ENCODE measurements at places on chromosomes 7 and 10.
A peak's percentile ranks its signal among the peaks of the same experiment; 100 is the strongest.

DNA sequence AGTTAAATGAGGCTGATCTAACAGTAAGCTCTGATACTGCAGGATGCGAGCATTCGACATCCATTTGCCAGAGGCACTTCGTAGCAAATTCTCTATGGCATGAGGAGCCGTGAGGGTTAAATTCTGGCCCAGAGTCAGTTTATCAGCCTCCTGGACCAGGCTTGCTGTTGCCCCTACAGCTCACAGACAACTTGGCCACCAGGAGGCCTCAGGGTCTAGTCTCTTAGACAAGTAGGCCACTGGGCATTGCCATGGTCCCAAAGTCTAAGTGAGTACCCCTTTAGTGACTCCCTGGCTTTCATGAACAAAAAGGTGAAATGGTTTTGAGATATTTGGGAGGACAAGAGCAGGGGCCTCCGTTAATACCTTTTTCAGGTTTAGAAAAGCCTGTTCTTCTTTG lies 178.0 kb upstream of the MBL2 start:
- DNase-seq, result no peak

DNA sequence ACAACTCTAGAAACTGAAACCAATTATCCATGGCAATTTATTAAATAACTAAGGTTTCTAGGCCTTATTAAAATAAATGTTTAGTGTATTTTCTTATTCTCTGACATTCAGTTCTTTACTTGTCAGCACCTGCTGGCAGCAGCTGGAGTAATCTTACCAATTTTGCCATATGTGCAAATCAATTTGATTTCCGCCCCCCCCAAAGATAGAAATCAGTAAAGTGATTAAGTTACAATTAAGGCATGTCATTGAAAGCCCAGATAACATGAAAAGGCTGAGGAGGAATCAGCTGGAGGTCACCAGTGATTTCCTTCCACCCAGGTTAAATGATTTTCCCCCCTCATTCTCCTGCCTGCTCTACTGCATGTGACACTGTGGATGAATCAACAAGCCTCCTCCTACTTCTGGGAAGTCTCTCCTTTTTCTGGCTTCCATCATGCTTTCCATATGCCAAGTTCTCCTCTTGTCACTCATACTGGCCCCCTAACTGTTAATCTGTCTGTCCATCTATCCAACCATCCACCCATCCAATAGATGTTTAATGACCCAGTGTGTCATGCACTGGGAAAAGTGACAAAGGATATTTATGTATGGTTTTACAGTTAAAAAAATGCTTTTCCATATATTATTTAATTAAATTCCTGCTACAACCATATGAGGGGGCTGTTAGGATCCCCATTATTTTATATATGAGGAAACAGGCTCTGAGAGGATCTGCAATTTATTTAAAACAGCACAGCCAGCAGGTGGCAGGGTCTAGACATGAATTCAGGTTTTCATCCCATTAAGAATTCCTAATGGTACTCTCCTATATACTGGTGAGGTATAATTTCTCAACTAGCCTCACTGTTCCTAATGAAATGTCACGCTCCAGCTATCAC lies 116.5 kb downstream of the ATXN7L1 start:
- DNase-seq, result peak; percentile 53

- no peak for DNase-seq
Measured at GRCh38 chr7:117152213-117153007, 170.4 kb downstream of the WNT2 start.

- peak; percentile 74 for DNase-seq
Measured at GRCh38 chr7:37765872-37766525, 82.4 kb upstream of the NME8 start.

DNA sequence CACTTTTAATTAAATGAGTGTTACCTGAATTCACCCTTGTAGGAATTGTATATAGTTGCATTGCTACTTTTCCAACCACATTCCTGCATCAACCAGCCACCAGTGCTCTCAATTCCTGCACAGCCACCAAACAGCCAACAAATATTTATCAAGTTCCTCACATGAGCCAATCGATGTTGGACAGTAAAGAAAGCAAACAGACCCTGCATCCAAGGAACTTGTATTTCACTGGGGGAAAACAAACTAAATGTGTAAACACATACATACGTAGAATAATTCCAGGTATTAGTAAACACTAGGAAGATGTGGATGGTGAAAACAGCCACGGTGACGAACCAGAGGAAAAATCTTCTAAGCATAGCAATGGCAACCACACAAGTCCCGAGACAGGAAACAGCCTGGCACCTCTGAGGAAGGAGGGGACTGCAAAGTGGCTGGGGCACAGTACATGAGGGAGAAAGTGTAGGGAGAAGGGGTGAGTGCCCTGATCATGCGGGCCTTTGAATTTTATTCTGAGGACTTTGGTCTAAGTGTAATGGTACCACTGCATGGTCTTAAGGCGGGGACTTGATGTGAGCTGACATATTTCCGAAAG lies 111.2 kb downstream of the XRCC2 start:
- DNase-seq, result no peak

- DNase-seq, result no peak
Measured at GRCh38 chr10:96090463-96090800, 39.7 kb upstream of the ZNF518A start.

- no peak for DNase-seq
Measured at GRCh38 chr7:25297278-25297677, 69.0 kb upstream of the NPVF start.

DNA sequence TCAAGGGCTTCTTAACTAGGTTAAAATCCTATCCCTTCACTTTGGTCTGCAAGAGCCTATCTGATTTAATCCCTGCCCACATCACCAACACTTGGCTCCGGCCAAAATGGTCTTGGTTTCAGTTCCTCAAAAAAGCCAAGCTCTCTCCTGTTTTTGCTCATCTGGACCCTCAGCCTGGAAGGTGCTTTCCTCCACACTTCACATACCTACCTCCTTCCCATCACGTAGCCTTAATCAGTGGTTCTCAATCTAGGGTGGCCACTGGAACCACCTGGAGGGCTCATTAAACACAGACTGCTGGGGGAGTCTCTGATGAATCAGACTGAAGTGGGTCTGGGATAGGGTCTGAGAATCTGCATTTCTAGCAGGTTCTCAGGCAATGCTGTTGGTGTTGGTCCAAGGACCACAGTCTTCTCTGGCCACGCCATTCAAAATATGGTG lies 227.0 kb upstream of the AOAH start:
- DNase-seq, result no peak

- DNase-seq, result no peak
Measured at GRCh38 chr10:104822088-104822487, 181.0 kb downstream of the SORCS3 start.

- DNase-seq, result no peak
Measured at GRCh38 chr7:15839416-15840100, 153.1 kb upstream of the MEOX2 start.

DNA sequence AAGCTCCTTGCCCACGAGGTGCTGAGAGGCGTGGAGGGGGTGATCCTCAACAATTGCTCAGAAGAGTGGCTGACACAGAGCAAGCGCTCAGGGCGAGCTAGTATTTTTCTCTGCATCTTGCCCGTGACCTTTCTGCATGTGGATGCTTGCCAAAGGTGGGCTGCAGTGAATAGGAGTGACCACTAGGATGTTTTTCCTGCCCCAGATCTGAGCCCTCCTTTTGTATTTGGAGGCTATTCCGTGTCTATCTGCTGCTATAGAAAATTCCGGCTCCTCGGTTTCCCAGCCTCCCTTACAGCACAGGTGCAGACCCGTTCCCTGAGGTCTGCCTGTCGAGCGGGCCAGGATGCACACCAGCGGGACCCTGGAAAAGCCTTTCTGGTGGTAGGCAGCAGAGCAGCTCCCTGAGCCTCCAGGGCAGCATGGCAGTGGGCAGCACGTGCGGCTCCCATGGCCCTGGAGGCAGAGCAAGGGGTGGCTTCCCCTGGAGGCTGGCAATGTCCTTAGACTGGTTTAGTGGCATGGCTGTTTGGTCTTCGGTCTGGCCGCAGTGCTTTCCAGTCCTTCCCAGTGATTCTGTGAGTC lies 145.1 kb upstream of the PCBD1 start:
- no peak for DNase-seq

DNA sequence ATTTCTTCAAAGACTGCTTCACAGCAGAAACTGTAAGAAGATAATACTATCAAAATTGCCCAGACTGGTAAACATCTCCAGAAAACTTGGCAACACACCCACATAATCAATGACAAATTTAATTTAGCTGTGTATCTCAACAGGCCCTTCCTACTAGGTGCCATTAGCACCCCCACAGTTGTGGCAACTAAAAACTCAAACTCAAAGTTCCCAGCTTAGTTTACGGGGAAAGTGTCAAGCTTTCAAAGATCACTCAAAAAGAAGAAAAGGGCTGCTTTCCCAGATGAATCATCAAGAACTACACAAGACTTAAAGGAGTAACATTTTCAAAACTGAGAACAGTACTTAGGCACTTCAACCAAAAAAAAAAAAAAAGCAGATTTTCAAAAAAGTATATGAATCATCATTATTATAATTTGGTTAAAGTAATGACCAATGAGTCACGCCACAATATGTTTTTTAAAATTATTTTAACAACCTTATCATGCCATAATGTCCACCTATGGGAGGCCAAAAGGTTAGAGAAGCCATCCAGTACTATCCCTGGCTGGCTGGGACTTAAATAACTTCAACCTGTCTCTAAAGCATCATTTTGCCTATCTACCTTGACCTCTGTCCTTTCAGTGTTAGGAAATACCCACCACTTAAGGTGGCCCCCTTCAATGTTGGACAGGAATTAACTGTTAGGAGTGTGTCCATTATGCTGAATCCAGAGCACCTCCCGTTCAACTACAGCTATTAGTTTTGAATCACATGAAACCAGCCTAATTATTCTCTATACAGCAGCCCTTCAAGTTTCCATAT lies 90.8 kb downstream of the ZFAND4 start:
- no peak for DNase-seq

DNA sequence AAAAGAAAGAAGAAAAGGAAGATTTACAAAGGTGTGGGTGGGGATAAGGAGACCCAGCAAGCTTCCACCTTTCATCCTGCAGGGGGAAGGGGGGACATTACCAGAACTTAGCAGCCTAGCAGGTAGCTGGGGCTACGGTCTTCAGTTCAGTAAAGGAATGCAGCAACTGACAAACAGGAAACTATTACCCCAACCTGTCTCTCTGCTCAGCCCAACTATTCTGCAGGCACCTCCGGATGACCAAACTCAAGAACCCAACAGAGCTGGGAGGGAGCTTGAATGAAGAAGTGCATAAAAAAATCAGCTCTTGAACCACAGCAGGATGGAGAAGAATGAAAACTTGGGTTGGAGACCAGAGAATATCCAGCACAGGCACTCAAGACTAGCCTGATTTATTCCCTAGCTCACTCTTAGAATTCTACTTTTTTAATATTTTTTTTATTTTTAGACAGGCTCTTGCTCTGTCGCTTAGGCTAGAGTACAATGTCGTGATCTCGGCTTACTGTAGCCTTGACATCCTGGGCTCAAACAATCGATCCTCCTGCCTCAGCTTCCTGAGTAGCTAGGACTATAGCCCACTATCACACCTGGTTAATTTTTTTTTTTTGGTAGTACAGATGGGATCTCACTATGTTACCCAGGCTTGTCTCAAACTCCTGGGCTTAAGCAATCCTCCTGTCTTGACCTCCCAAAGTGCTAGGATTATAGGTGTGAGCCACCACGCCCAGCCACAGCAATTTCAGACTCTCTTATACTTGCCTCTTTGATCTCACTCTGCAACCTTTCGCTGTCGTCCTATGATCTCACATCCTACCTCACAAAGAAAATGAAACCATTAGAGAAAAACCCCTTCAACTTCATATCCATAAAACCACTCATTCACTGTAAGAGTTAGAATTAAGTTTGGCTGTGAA lies 18.5 kb upstream of the C10orf67 start:
- no peak for DNase-seq

GRCh38 chr7:121313220-121313792 lies 15.5 kb upstream of the WNT16 start:
- DNase-seq, result no peak

GRCh38 chr7:138243836-138244235 lies 167.6 kb downstream of the AKR1D1 start:
- DNase-seq, result no peak

- no peak for DNase-seq
Measured at GRCh38 chr7:55441774-55442522, 76.8 kb downstream of the LANCL2 start.

GRCh38 chr7:85564861-85565260 lies 378.0 kb upstream of the SEMA3D start:
- DNase-seq, result no peak

DNA sequence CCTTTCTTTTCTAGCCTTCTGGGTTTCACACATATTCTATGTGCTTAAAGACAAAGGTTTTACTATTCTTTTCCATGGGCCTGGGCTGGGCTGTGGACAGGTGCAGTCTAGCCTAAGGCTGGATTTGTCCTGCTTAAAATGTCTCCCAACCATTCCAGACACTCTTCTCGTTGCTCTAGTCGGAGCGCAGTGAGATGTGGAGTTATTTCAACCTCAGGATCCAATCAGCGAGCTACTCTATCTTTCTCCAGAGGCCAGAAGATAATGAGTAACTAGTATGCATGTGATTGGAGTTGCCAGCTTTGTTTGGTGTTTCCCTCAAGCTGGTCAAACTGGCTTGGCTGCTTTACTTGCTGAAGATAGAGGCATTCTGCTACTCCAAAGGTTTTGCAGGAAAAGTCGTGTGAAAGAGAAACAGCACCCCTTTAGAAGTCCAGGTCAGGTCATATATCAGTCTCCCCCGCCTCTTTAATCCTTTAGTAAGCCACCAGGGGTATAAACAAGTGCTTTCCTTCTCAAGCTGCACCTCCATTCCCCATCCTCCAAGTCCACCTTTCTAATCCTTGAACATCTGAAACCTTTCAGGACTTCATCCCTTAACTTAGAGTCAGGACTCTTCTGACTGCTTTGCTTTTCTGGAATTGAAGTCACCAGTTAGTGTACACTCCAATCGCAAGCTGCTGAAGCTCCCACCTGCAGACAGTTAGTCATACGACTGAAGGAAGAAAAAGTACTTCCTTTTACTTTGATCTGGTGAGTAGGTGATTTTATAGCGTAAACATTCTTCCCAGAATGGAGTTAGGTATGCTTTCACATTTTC lies 78.8 kb downstream of the DNMBP start:
- DNase-seq, result no peak

DNA sequence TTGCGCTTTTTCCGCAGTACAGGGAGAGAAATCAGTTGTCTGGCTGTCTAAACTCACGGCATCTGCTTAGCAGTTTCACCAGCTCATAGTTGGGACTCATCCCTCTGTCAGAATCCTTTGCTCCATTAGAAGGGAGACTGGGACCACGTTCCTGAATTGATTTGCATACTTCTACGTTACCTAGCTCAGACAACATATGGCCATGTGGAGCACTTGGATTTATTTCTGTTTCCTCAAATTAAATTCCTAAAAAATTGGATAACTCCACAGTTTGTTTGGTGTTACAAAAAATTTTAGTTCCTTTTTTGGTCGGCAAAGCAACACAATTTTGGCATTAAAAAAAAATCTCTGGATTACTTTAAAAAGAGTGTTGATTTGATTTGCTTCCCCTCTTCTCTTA lies 614.0 kb downstream of the AUTS2 start:
- no peak for DNase-seq
